Activated T-helper 1 cell treated with anti-CD3 and anti-CD28 coated beads, Interleukin-2, amount 50 U/mL, for 16 hours (primary cell): ENCODE measurements at places on chromosomes 3 and 15.

- DNase-seq = no peak
Observed at GRCh38 chr3:120407508-120408287, 43.1 kb downstream of the FSTL1 start.

GRCh38 chr3:11306817-11307589, 34.8 kb downstream of the ATG7 start:
- DNase-seq = no peak

DNA sequence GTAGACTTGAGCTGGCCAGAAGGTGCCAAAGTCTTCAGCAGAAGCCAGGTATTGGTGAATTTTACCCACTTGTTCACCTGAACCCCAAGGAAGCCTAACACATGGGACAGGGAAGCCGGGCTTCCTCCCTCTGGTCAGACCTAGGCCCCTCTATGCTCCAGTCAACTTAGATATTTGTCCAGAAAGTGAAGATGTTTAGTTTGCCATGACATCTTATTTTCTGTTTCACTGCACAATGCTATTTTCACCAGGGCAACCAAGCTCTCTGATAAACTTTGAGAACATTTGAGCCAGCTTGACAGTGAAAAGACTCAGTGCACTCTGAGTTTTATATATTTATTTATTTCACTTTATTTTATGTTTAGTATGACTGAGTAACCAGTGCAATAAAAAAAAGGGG, 71.0 kb downstream of the SOX14 start:
- no peak for DNase-seq

- DNase-seq = no peak
Observed at GRCh38 chr3:5581743-5582142, 394.2 kb downstream of the EDEM1 start.

GRCh38 chr3:149299938-149300801, 33.3 kb downstream of the TM4SF18 start:
- no peak for DNase-seq

DNA sequence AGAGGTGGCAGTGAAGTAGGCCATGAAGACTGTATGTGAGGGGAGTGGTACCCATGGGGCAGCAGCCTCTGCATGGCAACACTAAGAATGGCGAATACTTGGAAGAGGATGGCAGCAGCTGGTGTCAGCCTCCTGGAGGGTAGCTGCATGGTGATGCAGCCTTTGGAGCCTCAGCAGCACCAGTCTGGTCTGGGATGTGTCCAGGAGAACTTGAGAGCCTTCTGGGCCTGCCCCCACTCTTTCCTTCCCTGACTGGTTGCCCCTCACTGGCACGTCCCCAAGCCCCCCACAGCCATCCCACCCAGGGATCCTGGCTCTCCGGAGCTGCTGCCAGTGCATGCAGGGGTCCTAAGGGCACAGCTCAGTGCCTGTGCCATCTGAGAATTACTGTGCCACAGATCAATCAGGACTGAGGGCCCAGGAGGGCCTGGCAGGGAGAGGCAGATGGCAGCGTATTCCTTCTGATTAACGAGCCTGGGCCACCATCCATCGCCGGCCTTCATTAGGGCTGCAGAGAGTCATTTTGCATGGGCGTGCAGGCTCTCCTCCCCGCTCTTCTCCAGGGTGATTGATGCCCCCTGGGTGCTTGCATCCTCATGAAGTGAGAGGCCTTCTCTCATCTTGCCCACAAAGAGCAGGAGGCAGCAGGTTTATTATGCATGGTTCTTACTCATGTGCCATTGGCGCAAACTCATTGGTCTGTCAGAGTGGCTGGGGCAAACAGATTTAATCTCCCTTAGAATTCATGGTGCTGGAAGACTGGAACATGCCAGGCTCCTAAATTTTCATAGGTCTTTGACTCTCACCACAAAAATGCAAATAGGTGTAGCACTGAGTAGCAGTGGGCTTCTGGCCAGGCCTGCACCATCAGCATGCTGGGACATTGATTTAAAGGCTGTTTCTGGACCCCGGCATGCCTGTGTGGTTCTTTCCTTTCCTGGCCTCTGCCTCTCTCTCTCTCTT, 116.8 kb downstream of the EPHB1 start:
- no peak for DNase-seq

DNA sequence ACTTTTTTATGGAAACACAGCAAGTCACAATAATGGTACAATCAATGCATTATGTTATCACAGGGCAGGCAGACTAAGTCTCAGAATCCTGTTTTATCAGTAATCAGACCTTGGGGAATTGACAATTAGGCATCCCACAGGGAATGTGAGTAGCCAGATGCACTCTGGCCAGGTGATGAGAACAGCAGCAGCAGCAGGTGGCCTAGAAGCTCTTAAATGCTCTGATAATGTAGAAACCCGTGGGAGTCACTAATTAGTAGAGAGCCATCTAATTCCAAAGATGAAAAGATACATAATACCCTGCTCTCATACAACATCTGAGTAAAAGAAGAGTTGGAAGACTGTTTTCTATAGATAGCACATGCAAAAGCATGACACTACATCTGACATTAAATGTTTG, 12.6 kb downstream of the CEP152 start:
- DNase-seq = no peak

DNA sequence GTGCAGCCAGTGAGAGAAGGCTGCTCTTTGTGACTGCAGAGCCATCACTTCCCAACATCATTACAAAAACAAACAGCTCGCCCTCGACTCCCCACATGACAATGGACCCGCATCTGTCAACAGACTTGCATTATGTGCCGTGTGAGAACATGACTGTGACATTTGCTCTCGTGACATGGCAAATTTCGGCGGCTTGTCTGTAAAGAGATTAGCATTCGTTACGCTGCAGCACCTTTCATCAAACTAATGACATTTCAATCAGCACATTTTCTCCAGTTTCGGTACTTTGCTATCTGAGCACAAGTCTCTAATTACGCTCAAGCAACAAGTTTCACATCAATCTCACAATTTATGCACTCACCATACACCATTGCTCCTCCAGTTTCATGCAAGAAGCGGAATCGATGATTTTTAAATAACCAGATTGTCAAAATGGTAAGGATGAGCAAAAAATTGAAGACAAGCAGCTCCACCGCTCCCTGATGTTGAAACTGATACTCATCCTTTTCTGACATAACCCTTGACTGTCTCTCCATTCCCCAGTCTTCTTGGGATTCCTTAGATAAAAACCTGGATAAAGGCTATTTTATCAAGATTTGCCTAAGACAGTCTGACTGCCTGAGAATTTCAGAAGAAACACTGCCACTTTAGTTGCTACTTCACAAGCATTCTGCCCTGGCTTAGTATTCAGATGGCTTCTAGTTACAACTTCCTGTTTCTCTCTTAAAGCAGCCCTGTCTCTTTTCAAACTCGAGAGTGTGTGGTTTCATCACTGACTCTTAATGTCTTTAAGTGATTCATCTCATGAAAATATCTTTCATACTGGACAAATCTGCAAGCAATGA, at the start of gene SLC9A9:
SLC9A9 (minus strand) TSS at position 682 of the 845 bp plus-strand sequence; CDS start at position 536, 146 bp downstream.
- DNase-seq = no peak

- no peak for DNase-seq
Observed at GRCh38 chr3:128559486-128560225, 66.7 kb upstream of the GATA2 start.

DNA sequence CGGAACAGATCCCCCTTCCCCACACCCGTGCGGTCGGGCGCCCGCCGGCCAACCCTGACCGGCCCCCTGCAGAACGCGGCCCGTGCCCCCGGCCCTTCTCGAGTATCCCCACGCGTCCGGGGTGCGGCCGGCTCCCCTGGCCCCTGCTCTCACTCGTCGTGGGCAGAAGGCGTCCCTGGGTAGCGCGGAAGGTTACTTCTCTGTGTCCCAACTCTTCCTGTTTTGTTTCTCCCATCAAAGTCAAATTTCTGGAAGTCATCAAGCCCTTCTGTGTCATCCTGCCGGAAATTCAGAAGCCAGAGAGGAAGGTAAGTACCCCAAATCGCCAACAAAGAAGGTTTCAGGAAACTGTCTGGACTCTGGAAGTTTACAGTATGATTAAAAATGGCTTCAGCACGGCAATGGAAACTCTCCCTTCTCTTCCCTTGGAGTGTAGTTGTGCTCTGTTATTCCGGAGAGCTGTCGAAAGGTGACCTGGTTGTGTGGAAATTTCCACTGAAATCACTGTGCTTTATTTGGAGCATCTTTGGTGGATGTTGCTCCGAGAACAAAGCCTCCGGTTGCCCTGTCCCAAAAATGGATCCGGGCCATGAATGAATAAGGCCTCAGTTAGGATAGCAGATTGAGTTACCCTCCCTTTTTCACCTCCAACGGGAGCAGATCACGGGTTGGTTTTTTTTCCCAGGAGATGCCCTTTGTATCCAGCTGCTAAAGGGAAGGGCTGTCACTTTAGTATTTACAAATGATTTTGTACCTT, 536 bp downstream of the SEC61A1 start:
- DNase-seq = no peak

DNA sequence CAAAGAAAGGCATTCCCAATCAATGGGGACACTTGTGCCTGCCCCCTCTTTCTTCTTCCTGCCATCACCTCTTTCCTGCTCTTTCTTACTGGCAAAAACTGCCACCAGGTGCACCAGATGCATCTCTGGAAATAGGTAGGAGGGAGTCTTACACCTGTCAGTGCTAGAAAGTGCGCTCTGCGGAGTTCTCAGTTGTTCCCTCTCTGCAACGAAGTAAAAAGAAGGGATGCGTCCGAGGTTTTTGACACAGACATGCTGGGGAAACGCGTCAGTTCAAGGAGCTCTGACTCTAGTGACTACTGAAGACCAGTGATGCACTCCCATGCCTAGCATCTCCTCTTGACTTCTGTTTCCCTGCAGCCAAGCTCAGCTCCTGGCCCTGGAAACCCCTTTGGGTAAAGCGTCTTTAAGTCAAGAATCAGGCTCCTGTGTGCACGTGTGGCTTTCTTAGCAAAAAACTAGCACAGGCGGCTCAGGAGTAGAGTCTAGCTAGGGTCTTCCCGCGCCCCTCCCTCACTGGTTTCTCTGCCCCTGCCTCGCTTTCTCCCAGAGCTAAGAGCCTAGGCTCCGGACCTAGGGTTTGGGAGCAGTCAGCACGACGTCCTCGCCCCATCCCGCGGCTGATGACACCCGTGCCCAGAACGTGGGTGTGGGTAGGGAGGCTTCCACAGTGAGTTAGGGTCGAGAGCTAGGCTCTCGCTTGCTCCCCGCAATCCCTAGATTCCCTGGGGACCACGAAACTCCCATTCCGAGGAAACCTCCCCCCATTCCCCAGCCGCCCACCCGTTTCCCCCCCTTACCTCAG, 564 bp upstream of the GRM7 start:
- no peak for DNase-seq

DNA sequence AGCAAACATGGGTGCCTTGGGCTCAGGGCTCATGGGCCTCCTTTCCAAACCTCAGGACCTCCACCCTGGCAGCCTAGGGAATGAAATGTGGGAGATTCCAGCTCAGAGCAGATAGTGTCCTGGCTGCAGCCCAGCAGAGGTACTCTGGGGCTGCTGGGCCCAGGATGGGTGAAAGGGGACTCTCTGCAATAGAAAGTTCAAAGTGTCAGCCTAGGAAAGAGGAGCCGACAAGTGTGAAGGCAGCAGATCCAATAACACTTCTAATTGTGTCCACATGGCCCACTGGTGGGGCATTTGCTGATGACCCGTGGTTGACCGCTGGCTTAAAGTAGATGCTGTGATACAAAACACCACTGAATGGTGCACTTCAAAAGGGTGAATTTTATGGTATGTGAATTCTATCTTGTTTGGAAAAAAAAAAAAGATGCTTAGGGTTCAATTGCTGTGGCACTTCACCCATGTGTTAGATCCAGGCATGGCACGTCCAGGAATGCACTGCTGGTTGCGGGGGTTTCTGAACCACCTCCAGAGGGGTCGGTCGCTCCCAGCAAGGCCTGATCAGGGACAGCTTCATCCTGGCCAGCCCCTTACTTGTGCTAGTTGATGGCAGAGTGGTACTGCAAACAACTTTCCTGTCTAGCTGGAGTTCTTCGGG, 20.9 kb downstream of the AMOTL2 start:
- DNase-seq = no peak

- no peak for DNase-seq
Observed at GRCh38 chr3:101972430-101973162, 123.3 kb downstream of the NFKBIZ start.

DNA sequence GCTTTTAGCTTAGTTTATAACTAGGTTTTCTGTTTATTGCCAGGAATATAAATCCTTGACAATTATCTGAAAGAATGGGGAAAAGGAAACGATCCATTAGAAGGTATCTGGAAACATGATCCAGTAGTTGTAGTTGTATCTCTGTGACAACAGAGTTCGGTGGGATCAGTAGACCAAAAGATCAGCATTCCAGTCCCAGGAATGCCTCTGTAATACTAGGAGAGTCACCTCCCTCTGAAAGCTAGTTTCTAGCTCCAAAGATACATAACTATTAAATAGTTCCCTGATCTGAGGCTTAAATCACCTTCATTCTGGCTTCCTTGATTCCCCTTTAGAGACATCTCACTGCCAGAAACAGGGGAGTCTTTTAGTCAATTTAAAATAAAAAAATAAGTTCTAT, 34.1 kb downstream of the MB21D2 start:
- DNase-seq = no peak

- DNase-seq = peak; percentile 24
Observed at GRCh38 chr3:177358977-177359592, 161.8 kb upstream of the TBL1XR1 start.

GRCh38 chr15:47409600-47409999, 307.7 kb upstream of the SEMA6D start:
- DNase-seq = no peak

DNA sequence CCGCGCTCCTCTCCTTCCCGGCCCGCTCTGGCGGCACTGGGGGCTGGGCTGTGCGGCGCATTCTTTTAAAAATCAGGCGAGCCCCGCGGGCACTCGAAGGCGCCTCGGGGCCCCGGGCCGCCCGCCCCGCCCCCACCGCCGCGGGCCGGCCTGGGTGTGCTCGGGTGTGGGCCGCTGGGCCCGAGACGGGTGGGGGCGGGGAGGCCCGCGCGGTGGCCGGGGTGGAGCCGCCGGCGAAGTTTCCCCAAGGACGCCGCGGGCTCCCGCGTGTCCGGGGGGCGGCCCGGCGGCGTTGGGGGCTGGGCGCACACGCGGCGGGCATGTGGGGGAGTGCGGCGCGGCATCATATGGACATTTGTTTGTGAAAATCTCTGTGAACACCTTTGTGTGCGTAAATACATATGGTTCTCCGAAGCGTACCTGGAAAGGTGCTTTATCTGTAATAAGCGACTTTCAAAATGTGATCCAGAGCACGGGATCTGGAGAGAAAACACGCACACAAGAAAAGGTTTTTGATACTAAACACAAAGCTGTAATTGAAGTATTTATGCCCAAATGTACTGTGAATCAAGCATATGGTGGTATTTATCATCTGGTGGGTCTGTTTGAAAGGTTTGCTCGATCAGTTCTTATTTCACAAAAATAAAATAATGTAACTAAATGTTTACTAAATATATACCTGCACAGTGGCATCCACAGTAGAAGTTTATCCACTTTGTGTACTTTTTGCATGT, 612 bp upstream of the TBL1XR1 start:
- DNase-seq = no peak

GRCh38 chr3:52897130-52898122, at the start of gene STIMATE:
STIMATE (minus strand) TSS chr3:52897548; CDS start chr3:52897450, 98 bp downstream.
- peak; percentile 81 for DNase-seq

DNA sequence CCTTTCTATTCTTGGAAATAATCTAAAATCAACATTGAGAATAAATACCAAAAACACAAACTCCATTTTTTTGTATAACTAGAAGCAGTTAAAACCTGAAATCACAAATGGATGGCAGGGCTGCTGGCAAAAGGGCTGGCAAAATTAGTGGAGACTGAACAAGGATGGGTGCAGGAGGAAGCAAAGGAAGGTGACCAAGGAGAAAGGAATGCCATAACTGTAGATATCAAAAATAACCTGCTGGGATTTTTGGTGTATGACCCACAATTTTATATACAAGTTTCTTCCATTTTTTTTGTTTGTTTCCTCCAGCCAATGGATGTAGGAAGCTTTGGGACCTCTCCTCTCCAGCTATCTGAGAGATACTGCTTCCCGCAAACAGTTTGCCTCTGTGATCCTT, 12.7 kb downstream of the CFAP44 start:
- no peak for DNase-seq

- DNase-seq = no peak
Observed at GRCh38 chr3:171168086-171168485, 141.6 kb upstream of the SLC2A2 start.
